Stomach (tissue), 19 donors: ENCODE measurements at places on chromosomes 7 and 10. TPM values are rescaled to one million over a fixed set of nuclear protein-coding genes. Genes with fewer than 3 reads are reported as not detected.

DNA sequence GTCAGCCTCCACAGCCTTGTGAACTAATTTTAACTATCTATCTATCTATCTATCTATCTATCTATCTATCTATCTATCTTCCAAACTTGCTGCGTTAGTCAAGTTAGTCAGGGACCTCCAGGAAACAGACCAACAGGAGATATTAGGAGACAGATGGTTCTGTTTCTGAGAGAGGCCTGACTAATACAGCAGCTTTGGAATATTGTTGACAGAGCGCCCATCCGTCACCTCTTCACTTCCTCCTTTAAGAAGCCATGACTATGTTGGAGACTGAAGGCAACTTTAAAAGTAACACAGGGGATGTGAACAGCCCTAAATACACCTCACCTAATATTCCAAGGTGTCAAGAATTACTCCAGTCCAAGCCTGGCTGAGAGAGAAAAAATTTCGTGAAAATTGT lies 280.9 kb upstream of the IGFBP3 start:
- no peak for DNase-seq

DNA sequence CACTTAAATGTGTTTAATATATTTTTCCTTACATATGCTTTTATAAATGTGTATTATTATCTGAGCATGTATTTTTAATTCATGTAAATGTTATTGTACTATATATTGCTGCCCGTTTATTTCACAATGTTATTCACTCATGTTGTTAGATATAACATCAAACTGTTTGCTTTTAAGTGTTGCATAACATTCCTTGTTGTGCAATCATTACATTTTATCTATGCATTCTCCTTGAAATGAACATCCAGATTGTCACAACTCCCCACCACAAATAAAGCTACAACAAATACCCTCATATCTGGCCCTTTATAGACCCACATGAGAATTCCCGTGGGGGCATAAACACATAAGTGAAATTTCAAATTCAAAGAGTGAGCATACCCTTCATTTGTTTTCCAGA lies 264.2 kb downstream of the HPSE2 start:
- DNase-seq, result no peak

GRCh38 chr7:55449205-55449991 lies 84.3 kb downstream of the LANCL2 start:
- DNase-seq, result no peak

DNA sequence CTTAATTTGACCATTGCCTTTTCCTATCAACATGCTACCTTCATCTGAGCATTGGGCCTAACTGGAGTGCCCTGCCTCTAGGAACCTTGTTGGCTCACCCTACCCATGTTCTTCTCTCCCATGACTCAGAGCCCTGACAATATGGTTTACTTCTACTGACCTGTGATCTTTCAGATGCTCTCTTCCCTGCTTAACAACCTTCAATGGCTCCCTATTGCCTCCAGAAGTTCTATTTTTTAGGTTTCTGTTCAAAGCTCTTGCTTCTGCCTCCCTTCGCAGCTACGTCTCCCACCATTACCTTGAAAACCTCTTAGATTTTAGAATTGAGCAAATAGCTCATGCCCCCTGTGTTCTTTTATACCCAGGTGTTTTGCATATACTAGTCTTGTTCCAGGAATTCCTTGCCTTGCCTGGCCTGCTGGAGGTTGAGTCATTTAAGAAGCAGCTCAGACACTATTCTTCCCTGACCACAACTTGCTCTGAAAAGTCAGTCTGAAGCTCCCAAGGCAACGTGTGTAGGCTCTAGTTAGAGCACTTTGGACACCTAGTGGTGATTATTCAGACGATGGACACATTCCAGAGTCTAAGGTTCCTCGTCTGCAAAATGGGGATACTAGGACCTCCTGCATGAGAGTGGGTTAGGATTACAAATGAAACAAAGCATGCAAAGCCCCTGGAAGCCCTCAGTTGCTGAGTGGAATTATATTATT lies 64.4 kb upstream of the EMX2 start:
- peak; percentile 19 for DNase-seq

GRCh38 chr7:24931844-24932243 lies 48.1 kb downstream of the OSBPL3 start:
- no peak for DNase-seq

- peak; percentile 91 for DNase-seq
Observed at GRCh38 chr10:101062232-101063049, 652 bp downstream of the KAZALD1 start.

- DNase-seq, result no peak
Observed at GRCh38 chr10:24570658-24571426, 152.8 kb downstream of the ARHGAP21 start.

DNA sequence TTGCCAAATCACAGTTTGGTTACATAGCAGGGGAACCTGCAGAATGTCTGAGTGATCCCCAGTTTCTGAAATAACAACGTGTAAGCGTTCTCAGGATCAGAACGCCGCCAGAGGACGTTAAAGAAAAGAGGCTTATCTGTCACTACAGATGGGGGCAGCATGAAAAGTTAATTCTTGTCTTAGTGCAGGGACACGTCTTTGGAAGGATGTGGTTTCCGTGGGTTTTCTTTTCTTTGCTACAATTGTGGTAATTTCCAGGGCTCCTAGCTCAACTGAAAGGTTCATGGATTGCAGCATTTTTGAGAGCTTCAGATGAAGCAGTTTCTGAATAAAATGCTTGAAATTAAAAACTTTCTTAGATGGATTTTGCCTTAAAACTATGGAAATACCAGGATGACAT lies 106.6 kb downstream of the PRKCQ start:
- DNase-seq, result no peak

GRCh38 chr7:98286093-98286539 lies 4.6 kb downstream of the BRI3 start:
- DNase-seq, result no peak

DNA sequence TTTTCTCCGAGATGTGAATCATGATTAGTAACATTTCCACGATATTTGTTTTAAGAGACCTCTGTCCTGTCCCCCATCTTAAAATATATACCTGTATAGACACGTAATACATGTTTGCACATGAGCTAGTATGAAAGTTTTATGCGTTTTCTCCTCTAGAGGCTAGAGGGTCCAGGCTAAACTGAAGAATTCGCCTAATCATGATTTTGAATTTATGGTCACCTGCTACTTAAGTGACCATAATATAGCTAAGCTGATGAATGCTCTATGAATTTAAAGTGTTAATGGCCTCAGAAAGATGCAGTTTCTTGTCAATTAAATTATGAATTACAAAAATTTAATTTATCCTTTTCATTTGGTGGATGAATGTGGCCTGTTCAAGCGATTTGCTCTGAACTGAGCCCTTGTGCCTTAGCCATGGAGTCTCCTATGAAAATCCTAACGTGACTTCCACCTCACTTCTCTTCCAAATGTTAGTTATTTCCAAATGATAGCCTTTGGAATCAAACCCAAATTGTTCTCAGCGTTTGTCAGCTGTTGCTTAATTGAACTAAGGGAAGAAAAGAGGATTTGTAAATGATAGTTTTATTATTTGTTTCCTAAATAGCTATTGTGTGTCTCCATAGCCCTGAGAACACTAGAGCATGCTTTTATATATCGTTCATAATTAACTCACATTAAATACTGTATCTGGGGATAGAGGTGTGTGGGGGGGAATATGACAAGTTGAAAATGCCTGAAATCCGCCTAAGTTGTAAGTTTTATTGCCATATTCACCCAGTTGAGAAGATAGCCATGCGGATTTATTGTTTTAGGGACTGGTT lies 2.3 kb downstream of the CELF2 start:
- DNase-seq, result no peak

The ERVW-1 gene
- not detected for total RNA-seq

The TRIM50 gene
- total RNA-seq, result 27.7 TPM

The NEUROG3 gene
- total RNA-seq, result not detected

The ACTR3C gene
- 2.3 TPM for total RNA-seq

The GIMAP2 gene
- 8.3 TPM for total RNA-seq
